ENCODE measurements at places on chromosomes 13 and 19. TPM values are rescaled to one million over a fixed set of nuclear protein-coding genes. Genes with fewer than 3 reads are reported as not detected.

FAAP24 gene
- total RNA-seq, result not detected

SYNE4 gene
- total RNA-seq, result 0.25 TPM

DNA sequence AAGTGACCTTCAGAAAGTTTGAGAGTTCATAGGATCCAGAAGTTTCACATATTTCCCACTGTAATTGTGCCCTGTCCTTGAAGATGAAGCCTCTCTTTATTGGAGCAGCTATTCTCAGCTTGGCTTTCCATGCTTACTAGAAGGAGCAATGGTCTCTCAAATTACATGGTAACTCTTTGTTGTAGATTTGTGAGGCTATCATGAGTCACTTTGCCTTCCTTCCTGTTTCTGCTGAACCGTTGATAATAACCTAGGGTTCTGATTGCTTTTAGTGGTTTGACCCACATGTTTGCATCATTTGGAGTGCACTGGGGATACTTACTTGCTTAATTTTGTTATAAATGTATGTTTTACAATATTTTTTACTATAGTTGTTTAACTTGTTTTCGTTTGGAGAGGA is 772.9 kb upstream of the SLITRK6 start:
- DNase-seq, result no peak

DNA sequence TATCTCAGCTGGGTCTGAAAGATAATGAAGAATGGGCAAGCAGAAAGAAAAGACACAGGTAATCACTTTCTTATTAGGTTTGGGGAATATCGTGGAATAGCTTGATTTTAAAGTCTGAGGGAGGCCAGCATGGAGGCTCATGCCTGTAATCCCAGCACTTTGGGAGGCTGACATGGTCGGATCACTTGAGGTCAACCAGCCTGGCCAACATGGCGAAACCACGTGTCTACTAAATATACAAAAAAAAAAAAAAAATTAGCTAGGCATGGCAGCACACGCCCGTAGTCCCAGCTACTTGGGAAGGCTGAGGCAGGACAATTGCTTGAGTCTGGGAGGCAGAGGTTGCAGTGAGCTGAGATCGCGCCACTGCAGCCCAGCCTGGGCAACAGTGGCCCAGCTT is 1.5 kb upstream of the PAFAH1B3 start:
- no peak for DNase-seq
